ENCODE measurements at places on chromosomes 1 and 21. TPM values are rescaled to one million over a fixed set of nuclear protein-coding genes. Genes with fewer than 3 reads are reported as not detected.

GRCh38 chr1:36279110-36279788 is 26.9 kb upstream of the SH3D21 start:
- DNase-seq: no peak

- DNase-seq: no peak
These were observed 59.9 kb downstream of the LDLRAD2 start for GRCh38 chr1:21871943-21872342.

DNA sequence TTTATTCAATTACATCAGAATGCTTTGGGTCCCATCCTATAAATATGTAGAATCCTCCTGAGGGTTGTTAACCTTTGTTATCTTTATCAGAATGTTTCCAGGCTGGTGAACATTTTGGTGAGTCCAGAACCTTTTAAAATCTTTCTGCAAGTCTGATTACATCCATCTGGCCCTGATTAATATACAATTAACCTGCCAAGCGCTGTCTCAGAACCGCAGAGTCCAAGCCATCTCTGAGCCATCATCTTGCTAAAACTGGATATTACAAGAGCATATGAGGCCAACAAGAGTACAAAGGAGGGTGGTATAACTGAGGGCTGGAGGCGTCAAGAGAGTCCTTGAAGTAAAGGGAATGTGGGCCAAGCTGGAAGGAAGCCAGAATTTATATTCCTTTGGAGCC is 88.6 kb upstream of the ZC3H11B start:
- DNase-seq: no peak

DNA sequence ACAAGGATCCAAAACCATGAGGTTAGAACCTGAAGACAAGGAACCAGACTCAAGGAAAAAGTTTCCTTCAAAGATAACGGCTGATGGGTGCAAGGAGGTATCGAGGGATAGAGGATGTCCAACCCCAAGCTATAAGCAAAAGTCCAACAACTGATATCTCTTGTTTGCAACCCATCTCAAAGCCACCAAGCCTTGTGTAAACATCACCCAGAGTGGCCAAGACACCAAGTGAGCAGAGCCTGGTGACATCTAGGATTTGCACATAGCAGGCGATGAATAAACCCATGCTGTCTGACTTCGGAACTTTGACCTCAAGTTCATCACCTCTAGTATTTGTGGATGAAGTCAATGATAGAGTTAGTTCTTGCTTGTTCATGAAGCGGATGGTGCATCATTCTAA is 180.7 kb downstream of the ETS2 start:
- DNase-seq: peak; percentile 11

GRCh38 chr1:39886757-39887231 is 3.5 kb upstream of the TRIT1 start:
- no peak for DNase-seq

DNA sequence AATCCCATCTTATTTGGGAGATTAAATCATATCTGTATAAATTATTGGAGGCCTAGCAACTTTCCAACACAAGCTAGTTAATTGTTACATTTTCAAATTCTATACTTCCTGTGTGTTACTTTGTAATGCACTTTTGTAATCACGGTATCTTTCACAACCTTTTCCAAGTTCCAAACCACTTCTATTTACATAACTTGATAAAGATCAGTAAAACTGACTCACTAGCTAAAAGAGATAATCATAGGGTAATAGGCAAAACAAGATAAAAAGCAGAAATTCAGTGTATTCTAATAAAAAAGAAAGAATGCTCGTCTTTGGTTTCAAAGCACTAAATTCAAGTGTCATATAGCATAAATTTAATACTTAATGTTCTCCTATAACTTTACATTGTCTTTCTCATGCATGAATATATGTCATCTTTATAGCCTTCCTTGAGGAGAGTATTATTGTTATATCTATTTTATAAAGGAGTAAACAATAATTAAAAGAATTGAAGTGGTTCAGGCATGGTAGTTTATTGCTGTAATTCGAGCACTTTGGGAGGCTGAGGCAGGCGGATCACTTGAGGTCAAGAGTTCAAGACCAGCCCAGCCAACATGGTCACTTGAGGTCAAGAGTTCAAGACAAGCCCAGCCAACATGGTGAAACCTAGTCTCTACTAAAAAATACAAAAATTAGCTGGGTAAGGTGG is 66.4 kb downstream of the RGS13 start:
- DNase-seq: no peak

GRCh38 chr21:33286600-33287456 is 20.7 kb downstream of the IL10RB start:
- DNase-seq: no peak

GRCh38 chr1:106749906-106750305 is 306.6 kb upstream of the PRMT6 start:
- no peak for DNase-seq

DNA sequence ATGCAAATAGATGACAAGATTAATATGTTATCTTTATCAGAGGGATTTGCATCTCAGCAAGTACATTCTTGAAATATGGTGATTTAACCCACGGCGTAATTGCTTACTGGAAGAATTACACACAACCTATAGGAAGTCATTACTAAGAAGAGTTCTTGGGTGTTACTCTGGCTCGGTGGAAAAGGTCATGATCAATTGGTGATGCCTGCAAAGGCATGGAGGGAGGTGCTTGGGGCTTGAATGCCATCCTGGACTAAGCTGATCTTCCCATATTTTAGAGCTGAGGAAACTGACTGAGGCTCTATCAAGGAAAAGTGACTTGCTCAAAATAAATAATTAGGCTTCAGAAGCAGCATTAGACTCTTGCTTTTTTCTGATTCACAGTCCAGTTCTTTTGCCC is 137.5 kb upstream of the JUN start:
- no peak for DNase-seq

GRCh38 chr1:181159451-181160140 is 71.1 kb downstream of the IER5 start:
- peak; percentile 52 for DNase-seq

DNA sequence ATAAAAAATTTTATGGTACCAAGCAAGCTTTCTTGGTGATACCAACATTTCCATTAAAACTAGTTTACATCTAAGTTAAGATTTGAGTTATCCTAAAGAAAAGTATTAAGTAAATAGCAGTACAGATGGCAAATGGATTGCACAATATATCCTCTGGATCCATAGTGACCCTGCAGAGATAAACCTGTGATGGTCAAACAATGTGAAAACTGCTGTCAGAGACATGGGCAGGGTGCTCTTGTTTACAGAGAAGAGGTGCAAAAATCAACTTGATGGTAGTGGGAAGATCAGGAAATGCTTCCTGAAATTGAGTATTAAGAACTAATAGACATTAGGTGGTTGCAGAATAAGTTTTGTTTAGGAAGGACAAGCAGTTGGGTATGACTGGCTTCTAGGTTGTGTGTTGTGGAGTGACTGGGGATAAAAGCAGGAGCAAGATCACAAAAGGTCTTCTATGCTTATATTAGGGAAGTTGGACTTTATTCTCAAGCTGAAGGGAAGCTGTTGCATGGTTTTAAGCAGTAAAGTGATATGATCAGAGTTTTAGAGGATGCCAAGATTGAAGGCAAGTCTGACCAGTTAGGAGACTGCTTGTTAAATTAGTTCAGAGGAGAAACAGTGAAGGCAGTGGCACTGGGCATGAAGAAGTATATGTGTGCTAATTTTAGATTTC is 9.9 kb downstream of the TTC3 start:
- DNase-seq: no peak

- no peak for DNase-seq
These were observed 790 bp downstream of the TESK2 start for GRCh38 chr1:45490121-45490625.

DNA sequence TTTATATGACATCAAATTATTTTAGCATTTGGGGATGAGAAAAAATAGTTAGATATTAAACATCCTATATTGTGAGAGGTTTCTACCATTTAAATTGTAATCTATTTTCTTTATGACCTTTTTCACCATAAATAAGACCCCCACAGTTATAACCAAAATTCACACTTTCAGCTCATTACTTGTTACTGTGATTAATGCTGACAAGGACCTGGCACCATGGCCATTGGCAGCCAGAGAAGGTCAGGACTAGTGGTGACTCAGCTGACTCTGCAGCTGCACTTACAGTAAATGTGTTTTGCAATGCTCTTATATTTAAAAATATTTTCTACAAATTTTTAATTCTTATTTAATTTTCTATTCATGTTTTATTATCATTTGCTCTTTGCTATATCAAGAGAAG is 133.3 kb upstream of the C1orf105 start:
- no peak for DNase-seq

- no peak for DNase-seq
These were observed at the start of gene SEMA4A for GRCh38 chr1:156153362-156153761. SEMA4A (plus strand) TSS chr1:156153585; CDS start chr1:156154579, 994 bp downstream.

GRCh38 chr1:19456968-19457441 is 28.3 kb downstream of the CAPZB start:
- DNase-seq: no peak

- no peak for DNase-seq
These were observed 1.5 kb upstream of the RALGPS2 start for GRCh38 chr1:178723546-178723945.

GRCh38 chr21:29305068-29305467 is 6.3 kb downstream of the BACH1 start:
- DNase-seq: no peak

- no peak for DNase-seq
These were observed 28.6 kb upstream of the TMEM61 start for GRCh38 chr1:54951810-54952226.

DNA sequence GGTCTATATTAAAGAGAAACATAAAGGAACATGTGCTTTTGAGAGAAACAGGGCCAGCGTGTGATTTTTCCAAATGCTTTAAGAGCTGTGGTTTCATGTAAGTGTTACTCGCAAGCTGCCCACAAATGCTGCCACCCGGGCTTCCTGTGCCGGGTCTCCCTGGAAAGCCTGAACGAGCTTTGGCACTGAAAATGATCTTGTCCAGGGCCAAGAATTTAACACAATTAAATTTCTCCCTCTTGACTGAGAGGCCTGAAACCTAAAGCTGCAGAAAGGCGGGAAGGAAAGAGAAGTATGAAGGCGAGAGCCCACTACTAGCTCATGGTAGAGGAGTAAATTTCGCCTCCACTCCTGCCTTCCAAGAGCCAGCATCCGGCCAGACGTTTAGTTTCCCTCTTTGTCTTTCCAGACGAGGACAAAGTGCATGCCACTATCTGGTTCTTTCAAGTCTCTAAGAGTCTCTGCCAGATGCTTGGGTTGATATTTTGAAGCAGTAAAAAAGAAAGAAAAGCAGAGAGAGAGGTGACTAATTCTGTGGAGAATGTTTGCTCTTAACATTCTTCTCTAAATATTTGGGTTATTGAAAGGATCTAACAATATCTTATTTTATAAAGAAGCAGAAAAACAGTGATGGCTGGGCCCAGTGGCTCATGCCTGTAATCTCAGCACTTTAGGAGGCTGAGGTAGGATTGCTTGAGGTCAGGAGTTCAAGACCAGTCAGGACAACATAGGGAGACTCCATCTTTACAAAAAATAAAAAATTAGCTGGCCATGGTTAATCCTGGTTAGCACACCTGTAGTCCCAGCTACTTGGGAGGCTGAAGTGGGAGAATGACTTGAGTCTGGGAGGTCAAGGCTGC is 100.0 kb upstream of the HNRNPU start:
- no peak for DNase-seq

- peak; percentile 88 for DNase-seq
These were observed at the start of gene LUZP1 for GRCh38 chr1:23168445-23169194. LUZP1 (minus strand) TSS chr1:23168856.

GRCh38 chr1:158101927-158102326 is 78.8 kb upstream of the CD1D start:
- peak; percentile 5 for DNase-seq

DNA sequence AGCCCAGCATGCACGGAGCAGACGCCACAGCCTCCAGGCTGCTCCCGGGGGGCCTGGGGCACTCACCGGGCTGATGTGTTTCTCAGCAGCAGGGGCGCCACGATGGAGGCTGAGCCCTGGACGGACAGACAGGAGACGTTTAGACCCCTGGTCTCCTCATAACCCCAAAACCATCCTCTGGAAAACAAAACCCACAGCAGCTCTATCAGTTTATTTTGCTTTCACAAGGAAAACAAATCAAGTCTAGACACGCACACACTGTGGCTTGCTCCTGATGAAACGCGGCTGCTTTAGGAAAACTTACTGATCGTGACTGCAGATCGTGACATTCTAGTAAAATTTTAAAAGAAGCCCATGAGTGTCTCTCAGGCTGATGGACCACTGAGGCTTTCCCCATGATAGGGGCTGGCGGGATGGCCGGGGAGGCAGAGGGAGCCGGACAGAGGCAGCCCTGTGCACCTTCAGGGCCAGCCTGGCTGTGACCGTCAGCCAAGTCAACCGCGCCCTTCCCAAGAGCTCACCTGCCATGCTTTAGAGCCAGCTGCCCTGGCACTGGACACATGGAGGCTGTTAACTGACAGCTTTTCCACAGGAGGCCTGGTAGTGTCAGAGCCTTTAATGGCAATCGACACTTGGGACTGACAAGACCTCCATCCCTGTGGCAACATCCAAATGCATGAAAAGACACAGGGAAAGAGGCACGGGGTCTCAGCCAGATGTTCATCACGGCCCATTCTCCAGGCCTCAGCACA is 5.2 kb downstream of the POFUT2 start:
- no peak for DNase-seq

The SLC22A15 gene
- total RNA-seq: 2.4 TPM

DNA sequence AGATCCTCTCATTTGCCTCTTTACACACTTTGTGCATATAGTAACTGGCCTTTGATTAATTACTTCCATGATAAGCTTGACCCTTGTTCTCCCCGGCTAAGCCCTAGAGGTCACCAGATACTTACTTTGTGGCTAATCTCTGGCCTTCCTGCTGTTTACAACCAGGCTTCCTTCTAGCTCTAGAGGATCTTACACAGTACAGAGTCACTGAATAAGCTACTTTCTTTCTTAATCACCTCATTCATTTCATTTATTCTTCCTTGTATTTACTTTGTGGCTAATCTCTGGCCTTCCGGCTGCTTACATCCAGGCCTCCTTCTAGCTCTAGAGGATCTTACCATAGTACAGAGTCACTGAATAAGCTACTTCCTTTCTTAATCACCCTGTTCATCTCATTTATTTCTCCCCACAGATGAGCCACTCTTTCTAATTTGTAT is 144.3 kb upstream of the C1orf21 start:
- no peak for DNase-seq

- DNase-seq: no peak
These were observed 452.7 kb downstream of the KCNT2 start for GRCh38 chr1:196155586-196155985.

Data from K562 (cell line).